ENCODE measurements at places on chromosomes 7 and 10.

DNA sequence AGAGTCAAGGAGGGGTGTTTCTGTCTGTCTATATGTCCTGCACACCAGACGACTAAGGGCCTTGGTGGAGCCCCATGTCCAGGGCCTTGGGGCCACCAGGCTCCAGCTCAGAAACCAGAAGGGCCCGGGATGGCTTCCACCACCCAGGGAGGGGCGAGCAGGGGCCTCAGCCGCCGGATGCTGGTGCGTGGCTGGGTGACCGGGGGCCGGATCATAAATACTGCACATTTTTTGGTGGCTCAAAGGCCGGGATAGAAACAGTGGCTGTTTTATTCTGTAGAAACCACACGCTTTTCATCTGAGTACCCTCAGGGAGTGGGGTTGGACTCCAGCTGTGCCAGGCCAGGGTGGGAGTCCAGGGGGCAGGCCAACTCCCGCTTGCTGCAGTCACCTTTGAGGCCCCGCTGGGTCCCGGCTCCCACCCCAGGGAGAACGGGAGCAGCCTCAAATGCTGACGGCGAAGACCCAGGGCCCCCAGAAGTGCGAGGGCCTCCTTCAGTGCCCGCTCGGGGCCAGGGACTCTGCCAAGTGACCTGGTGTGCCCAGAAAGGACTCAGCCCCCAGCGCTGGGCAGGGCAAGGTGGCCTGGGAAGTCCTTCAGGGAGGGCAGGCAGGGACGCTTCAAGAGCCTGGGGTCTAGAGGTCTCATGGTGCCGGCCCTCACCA is 28.2 kb downstream of the PDGFA start:
- DNase-seq: no peak

- DNase-seq: no peak
Measured at GRCh38 chr7:100555701-100556100, 16.7 kb downstream of the AGFG2 start.

- no peak for DNase-seq
Measured at GRCh38 chr10:130404476-130405055, 268.4 kb downstream of the GLRX3 start.

GRCh38 chr7:137886746-137887145 is 40.0 kb upstream of the DGKI start:
- no peak for DNase-seq

- peak; percentile 31 for DNase-seq
Measured at GRCh38 chr7:104943502-104944343, 70.3 kb upstream of the KMT2E start.

- no peak for DNase-seq
Measured at GRCh38 chr7:148437043-148437442, 153.5 kb upstream of the C7orf33 start.

DNA sequence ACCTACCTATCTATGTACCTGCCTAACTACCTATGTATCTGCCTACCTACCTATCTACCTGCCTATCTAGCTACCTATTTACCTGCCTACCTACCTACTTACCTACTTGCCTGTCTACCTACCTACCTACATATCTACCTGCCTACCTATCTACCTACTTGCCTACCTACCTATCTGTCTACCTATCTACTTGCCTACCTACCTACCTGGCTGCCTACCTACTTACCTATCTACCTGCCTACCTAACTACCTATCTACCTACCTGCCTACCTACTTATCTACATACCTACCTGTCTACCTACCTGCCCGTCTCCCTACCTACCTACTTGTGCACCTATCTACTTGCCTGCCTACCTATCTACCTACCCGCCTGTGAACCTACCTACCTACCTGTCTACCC is 68.7 kb upstream of the NPTX2 start:
- no peak for DNase-seq

- no peak for DNase-seq
Measured at GRCh38 chr7:129925416-129926002, 27.3 kb downstream of the UBE2H start.

- DNase-seq: no peak
Measured at GRCh38 chr7:18109762-18110161, 82.1 kb upstream of the PRPS1L1 start.

DNA sequence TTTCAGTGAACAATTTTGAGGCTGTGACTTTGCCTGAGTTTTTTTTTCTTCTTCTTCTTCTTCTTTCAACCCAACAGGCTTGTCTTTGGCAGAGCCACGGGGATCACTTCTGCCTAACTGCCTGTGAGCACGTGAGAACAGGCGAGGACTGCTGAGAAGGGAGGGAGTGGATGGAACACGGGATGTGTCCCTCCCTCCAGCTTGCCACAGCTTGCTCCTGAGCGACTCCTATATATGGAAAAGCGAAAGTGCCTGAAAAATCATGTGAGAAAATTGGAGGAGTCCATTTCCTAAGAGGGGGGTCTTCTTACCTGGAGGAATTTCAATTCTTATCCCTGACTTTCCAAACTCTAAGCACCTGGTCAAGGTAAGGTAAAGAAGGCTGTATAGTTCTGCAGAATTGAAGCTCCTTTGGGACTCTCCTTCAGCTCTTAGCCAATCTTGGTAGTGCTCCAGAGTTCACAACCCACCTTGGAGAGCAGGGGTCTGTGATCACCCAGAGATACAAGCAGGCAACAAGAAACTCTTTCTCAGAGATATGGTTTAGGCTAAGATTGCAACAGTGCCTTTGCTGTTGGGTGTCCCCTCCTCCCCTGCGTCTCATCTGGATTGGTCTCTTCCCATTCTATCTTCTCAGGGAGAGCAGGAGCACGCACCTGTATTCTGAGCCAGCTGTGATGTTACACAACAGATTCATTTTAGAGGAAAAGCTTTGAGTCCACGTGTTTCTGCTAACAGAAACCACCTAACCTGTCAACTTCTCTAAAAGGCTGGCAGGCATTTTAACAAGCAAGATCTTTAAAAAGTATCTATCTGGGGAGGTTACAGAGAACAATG is at the start of gene MAT1A:
TSS of gene MAT1A (minus strand) at position 208 of the 837 bp plus-strand sequence. CDS start 235 bp downstream, outside the sequence.
- DNase-seq: no peak

DNA sequence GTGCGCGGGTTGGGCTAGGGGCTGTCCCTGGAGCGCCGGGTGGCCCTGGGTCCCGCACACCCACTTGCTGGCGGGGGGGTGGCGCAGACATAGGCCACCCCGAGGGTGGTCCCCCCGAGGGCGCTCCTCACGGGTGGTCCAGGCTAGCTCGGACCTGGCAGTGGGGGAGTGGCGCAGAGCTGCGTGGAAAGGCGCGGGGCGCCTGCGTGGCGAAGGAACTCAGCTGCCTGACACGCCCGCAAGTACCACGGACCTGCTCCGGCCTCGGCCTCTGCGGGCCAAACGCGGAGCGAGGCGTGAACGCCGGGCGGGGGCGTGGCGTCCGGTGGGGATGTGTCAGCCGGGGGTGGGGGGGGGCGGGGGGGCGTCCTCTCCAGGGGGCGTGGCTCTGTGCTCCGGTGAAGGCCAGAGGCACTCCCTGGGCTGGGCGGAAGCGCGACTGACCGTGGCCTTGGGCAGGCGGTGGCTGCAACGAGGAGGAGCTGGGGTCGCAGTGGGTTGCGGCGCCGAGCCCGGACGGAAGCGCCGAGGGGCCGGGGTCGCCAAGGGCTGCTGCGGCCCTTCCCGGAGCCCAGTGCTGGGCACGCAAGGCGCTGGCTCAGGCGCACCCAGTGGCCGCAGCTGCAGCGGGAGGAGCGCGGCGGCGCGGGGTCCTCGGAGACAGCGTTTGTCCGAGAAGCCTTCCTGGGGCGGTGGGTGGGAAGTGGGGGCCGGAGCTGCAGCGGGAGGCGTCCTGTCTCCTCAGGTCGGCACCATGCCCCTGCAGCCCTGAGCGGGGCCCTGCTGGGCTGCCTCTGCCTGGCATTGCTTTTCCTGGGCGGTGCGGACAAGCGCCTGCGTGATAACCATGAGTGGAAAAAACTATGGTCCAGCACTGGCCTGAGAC is 58.9 kb upstream of the NUPR2 start:
- DNase-seq: no peak

DNA sequence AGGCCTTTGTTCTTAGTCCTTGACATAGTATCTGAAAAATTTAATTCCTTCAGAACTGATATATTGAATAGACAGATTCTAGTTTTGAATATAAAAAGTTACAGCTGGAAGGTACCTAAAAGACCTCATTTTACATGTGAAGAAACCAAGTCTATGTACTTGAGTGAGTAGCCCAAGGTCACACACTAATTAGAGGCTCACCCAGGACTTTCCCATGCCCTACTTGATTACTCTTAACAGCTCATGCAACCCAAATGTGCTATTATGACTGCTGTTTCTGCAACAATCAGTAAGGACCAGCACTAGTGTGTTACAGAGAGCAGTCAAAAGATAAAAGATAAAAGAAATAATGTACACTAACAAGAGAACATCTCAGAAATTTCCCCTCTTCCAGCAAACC is 40.7 kb upstream of the BET1 start:
- no peak for DNase-seq

DNA sequence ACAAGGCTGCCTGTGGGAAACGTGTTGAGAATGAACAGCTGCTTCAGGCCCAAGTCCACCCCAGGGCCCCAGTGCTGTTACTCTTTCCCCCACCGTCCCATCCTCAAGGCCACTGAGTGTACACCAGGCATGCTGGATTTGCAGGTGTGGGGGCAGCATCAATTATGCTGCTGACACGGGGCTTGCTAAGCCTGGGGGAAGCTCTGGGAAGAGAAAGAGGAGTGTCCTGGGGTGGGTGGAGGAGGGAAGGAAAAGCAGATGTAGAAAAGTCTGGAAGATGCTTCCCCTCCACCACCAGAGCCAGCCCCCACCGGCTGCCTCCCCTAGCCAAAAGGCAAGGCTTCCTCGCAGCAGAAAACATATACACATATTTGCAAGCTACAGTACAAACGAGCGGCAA is 153.9 kb downstream of the CDH23 start:
- no peak for DNase-seq

DNA sequence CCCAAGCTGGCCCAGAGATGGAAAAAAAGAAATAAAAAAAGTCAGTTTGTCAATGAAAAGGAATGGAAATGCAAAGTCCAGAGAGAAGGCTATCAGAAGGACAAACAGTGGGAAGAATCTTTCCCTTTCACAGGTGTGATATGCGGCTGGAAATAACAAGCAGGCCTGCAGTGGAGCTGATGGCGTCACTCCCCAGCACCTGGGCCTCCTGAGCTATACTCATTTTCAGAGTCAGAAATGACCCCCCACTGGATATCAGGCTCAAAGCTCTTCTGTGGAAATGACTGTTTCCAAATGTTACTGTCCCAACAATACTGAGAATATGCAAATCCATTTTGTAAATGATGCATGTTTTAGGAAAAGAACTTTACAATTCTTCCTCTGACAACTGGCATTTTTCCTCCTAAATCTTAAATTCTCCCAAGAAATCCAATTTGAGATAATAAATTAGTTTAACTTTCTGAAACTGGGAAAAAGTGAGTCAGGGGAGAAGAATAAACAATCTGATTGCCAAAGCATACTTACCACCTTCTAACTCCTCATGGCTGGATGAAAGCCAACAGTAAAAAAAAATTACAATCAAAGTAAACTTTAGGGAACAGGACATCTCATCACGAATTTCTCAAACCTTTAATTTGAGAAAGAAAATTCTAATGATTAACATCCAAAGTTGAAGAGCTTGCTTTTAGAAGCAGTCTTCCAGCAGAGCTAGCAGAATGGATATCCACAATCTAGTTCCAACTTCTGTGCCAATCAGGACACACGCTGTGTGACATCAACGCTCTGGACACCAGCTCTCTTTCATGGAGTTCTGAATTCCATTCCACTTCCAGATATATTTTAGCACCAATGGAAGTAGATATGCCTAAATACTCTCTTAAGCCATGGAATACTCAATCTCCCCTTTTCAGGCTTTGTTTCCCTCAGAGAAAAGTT is 5.3 kb upstream of the CUZD1 start:
- DNase-seq: no peak

DNA sequence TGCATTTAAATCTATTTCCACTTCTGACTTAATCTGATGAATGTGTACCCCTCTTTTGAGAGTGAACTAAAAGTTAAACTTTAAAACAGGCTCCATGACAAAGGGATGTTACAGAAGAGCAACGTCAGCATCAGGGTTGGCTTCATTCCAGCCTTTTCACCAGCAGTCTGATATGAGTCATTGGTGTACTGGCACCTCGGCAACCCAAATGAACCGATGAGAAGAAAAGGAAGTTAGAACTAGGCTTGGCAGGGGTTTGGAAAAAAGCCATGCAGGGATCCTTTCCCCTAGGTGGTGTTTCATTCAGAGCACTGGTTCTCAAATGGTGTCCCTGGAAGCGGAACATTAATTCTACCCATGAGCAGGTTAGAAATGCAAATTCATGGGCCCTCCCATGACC is 53.6 kb downstream of the SEC61G start:
- DNase-seq: no peak

DNA sequence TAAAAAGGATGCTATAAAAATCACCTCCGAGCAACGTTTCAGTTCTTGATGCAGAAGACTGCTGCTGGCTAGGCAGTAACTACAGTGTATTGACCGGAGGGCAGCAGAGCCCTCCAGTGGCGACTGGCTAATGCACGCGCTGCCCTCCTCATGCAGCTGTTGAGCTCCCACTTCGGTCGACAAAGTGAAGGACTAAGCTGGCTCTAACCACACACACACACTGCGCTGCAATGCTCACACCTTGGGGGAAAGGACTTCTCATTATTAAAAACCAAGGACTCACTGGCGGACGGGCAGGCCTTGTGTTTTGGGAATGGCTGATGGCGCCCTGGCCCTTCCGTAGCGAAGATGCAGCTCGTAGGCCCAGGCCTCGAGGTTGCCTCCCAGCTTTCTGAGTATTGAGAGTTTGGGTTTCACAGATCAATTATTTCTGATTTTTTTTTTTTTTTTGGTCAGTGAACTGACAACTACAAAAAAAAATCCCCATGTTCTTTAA is 120.9 kb upstream of the DIP2C start:
- DNase-seq: no peak

DNA sequence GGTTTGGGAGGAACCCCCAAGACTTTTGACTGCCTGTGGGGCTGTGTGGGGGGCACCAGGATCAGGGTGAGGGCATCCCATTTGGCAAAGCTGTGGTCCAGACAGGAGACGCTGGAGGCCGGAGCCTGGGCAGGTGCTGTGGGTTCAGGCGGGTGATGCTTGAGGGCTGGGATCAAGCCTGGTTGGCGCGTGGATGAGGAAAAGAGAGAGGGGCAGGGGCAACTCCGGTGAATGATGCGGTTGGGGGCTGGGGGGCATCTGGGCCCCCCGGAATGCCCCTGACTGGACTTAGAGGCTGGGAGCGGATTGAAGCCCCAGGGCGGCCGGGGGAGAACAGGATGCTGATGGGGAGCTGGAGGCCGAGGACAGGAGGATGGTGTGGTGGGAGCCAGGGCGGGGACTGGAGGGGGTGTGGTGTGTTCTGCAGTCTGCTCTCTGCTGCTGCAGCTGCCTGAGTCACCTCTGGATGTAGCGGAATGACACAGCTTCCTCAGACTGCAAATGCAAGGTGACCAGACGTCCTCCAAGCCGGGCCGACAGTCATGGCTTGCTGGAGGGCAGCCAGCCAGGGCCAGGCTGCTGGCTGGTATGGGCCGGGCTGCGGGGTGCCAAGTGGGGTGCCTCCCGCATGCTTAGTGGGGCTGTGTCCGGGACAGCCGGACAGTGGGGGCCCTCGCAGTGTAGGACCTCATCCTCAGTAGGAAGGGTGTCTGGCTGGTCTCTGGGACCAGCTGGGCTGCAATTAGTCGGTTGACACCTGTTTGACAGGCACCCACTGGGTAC is 3.2 kb downstream of the MAFK start:
- DNase-seq: no peak
